ENCODE measurements at places on chromosomes 5 and 9. TPM values are rescaled to one million over a fixed set of nuclear protein-coding genes. Genes with fewer than 3 reads are reported as not detected.

DNA sequence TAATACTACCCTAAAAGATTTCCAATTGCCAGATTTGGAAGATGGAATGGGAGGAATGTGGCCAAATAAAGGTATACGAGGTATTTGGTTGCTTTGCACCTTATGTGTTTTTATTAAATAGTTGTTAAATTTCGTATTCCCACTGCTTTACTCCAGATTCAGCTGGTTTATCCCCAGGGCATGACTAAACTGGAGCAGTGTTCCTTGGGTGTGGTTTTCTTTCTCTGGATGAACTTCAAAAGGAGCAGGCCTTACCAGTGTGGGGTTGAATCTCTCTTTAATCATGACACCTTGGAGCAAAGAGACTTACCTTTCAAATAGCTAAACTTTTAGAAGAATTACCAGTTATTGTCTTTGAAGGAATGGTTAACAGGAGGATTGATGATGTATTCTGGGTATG lies 121.7 kb upstream of the BNC2 start:
- no peak overlapping the region for H3K4me3 ChIP-seq
- no peaks in the 10 kb centered on the region for H3K4me1 ChIP-seq
- H3K36me3 ChIP-seq = no peaks in the 10 kb centered on the region
- no peak for DNase-seq
- no peak overlapping the region for H3K27ac ChIP-seq

The SHB gene
- 1.6 TPM for total RNA-seq

DNA sequence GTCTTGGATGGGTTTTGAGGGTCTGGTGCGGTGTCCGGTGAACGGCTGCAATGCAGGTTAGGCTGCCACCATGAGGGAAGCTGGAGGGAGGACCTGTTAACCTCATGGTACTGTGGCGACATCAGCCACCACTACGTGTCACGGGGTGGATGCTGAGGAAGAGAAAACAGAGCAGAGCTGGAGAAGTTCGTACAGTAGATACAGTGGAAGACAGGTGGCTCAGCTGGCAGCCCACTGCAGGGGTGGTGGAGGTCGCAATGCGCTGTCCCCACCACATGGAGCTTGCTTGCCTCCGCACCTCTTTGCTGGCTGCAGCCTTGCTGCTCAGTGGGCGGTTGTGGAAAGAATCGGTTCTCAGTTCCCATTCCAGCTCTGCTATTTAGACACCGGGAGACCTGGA lies 2.8 kb downstream of the DCANP1 start:
- no peaks in the 10 kb centered on the region for H3K4me1 ChIP-seq
- no peaks in the 10 kb centered on the region for H3K36me3 ChIP-seq
- no peak overlapping the region for H3K4me3 ChIP-seq
- peaks cover 5% of the 10 kb centered on the region for H3K27me3 ChIP-seq

The CCT5 gene
- total RNA-seq = 581 TPM

The EIF4E1B gene
- total RNA-seq = not detected

DNA sequence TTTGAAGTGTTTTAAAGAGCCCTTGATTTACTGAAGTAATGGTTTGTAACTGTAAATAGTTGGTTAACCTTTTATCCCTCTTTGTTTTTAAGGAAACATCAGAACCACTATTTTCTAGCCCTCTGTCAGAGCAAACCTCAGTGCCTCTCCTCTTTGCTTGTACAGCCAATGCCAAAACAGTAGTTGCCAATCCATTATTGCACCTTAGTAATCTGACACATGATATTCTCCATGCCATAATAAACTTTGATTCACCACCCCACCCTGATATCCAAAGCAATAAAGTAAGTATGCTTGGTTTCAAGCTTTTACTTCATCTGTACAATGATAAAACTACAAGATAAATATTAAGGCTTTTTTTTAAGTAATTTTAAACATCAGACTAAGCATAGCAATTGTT lies 100.8 kb downstream of the DMXL1 start:
- peaks cover 34% of the 10 kb centered on the region for H3K36me3 ChIP-seq
- no peak for DNase-seq
- H3K4me1 ChIP-seq = peaks cover 9% of the 10 kb centered on the region
- no peak overlapping the region for H3K4me3 ChIP-seq
- no peaks in the 10 kb centered on the region for H3K27me3 ChIP-seq

- H3K27ac ChIP-seq = no peak overlapping the region
- H3K27me3 ChIP-seq = peaks cover 11% of the 10 kb centered on the region
- DNase-seq = no peak
- no peaks in the 10 kb centered on the region for H3K36me3 ChIP-seq
- no peak overlapping the region for H3K4me3 ChIP-seq
Observed at GRCh38 chr9:90975781-90976538, 174.3 kb downstream of the SYK start.

DNA sequence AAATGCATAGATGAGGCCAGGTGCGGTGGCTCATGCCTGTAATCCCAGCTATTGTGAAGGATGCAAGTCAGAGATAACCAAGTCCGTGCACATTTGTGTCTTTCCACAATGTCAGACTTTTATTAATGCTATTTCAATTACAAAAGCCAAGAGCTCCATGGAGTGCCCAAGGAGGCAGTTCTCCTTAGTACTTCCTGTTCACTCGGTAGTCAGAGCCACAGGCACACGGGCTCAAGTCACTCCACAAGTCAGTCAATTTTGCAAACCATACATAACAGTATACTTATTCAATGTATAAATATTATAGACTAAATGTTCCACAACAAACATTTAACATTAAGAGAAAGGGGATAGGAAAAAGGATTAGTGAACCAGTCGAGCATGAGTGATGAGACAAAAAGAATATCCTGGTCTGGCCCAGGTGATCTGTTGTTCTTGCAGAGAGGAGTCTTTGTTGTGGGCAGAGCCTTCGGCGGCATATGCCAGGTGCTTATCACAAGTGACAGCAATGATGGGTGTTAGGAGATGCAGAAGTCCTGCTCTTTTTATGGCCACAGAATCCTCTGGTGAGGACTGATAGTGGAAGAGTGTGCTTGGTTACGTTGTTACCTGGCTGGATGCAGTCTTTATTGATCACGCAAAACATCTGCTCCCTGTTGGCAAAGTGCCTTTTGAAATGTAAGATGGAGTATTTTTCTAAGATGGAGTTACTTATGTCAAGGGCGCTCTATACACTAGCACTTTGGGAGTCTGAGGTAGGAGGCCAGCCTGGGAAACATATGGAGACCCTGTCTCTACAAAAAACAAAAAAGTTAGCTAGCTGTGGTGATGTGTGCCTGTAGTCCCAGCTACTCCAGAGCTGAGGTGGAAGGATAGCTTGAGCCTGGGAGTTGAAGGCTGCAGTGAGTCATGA lies 167.0 kb upstream of the FBXL17 start:
- H3K27ac ChIP-seq = no peak overlapping the region
- H3K36me3 ChIP-seq = no peaks in the 10 kb centered on the region
- no peaks in the 10 kb centered on the region for H3K27me3 ChIP-seq

- H3K27me3 ChIP-seq = no peaks in the 10 kb centered on the region
- H3K4me3 ChIP-seq = peak overlapping the region; percentile 81
- DNase-seq = peak; percentile 80
- peaks cover 74% of the 10 kb centered on the region for H3K4me1 ChIP-seq
Observed at GRCh38 chr5:157193699-157194424, 13.2 kb downstream of the ITK start.

- no peak overlapping the region for H3K4me3 ChIP-seq
- H3K4me1 ChIP-seq = no peaks in the 10 kb centered on the region
- no peak for DNase-seq
- no peak overlapping the region for H3K27ac ChIP-seq
Observed at GRCh38 chr5:141785711-141786110, 92.5 kb downstream of the PCDH1 start.

GRCh38 chr5:179255527-179256327 lies 89.5 kb downstream of the ADAMTS2 start:
- no peak for DNase-seq
- no peaks in the 10 kb centered on the region for H3K27me3 ChIP-seq
- H3K4me1 ChIP-seq = no peaks in the 10 kb centered on the region
- H3K36me3 ChIP-seq = no peaks in the 10 kb centered on the region
- H3K27ac ChIP-seq = no peak overlapping the region

GRCh38 chr5:117054141-117054540 lies 479.5 kb upstream of the SEMA6A start:
- no peaks in the 10 kb centered on the region for H3K27me3 ChIP-seq
- H3K4me1 ChIP-seq = no peaks in the 10 kb centered on the region
- DNase-seq = no peak
- no peak overlapping the region for H3K27ac ChIP-seq
- no peaks in the 10 kb centered on the region for H3K36me3 ChIP-seq

- no peaks in the 10 kb centered on the region for H3K4me1 ChIP-seq
- H3K27ac ChIP-seq = no peak overlapping the region
- no peaks in the 10 kb centered on the region for H3K36me3 ChIP-seq
- H3K4me3 ChIP-seq = no peak overlapping the region
- no peak for DNase-seq
- no peaks in the 10 kb centered on the region for H3K27me3 ChIP-seq
Observed at GRCh38 chr5:169253071-169253470, 47.9 kb downstream of the SLIT3 start.

The ADAMTS12 gene
- total RNA-seq = not detected

- H3K4me1 ChIP-seq = peaks cover 5% of the 10 kb centered on the region
- no peak overlapping the region for H3K4me3 ChIP-seq
- no peak overlapping the region for H3K27ac ChIP-seq
- peaks cover 1% of the 10 kb centered on the region for H3K36me3 ChIP-seq
Observed at GRCh38 chr9:95478335-95478734, 38.4 kb downstream of the PTCH1 start.

GRCh38 chr5:4868140-4868735 lies 271.9 kb upstream of the ADAMTS16 start:
- no peaks in the 10 kb centered on the region for H3K27me3 ChIP-seq
- H3K4me1 ChIP-seq = no peaks in the 10 kb centered on the region
- peak; percentile 83 for DNase-seq
- no peak overlapping the region for H3K4me3 ChIP-seq
- H3K27ac ChIP-seq = no peak overlapping the region
- no peaks in the 10 kb centered on the region for H3K36me3 ChIP-seq

GRCh38 chr5:90434116-90434714 lies 24.7 kb upstream of the CETN3 start:
- peaks cover 5% of the 10 kb centered on the region for H3K4me1 ChIP-seq
- no peak overlapping the region for H3K4me3 ChIP-seq
- no peak overlapping the region for H3K27ac ChIP-seq
- H3K36me3 ChIP-seq = no peaks in the 10 kb centered on the region

DNA sequence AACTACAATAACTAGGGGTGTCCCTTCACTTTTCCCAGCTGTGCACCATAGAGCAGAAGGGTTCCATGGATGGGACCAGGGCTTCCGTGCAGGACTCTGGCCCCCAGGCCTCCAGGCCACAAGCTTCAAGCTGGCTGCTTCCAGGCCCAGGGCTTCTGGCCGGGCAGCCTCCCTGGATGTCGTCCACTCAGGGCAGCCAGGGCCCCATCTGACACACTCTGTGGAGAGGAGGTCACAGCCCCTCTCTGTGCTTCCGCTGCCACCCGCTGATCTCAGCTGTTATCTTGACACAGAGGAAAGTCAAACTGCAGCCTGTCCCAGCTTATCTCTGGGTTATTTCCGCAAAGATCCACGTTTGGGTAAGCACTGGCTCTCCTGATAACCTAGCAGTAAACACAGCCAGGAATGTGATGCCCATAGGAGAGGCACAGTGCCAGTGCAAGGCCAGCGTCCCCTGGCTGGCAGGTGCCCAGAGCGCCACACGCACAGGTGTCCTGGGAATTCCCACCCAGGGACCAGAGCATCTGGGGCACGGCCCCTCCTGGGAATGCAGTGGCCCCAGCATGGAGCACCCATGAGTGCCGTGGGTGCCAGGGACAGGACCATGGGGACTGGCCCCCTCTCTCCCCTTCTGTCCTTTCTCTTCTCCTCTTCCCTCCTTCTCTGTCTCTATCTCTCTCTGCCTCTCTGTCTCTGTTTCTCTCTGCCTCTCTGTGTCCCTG lies 15.6 kb upstream of the SLC6A19 start:
- no peak overlapping the region for H3K4me3 ChIP-seq
- no peaks in the 10 kb centered on the region for H3K4me1 ChIP-seq
- peaks cover 10% of the 10 kb centered on the region for H3K27me3 ChIP-seq
- no peaks in the 10 kb centered on the region for H3K36me3 ChIP-seq
- no peak for DNase-seq

GRCh38 chr9:137236238-137236935 lies 4.7 kb upstream of the TUBB4B start:
- H3K27ac ChIP-seq = no peak overlapping the region
- H3K4me3 ChIP-seq = no peak overlapping the region
- peaks cover 3% of the 10 kb centered on the region for H3K27me3 ChIP-seq
- peaks cover 7% of the 10 kb centered on the region for H3K4me1 ChIP-seq
- DNase-seq = peak; percentile 97

The PRR16 gene
- total RNA-seq = not detected

The ZNF484 gene
- total RNA-seq = 7.7 TPM

The SLC6A3 gene
- total RNA-seq = not detected

The CNTNAP3 gene
- total RNA-seq = not detected

GRCh38 chr9:131348631-131349521 lies 45.0 kb upstream of the PRRC2B start:
- H3K27me3 ChIP-seq = peaks cover 3% of the 10 kb centered on the region
- H3K27ac ChIP-seq = no peak overlapping the region
- H3K4me3 ChIP-seq = no peak overlapping the region
- peaks cover 10% of the 10 kb centered on the region for H3K4me1 ChIP-seq
- DNase-seq = no peak

The LCNL1 gene
- not detected for total RNA-seq

DNA sequence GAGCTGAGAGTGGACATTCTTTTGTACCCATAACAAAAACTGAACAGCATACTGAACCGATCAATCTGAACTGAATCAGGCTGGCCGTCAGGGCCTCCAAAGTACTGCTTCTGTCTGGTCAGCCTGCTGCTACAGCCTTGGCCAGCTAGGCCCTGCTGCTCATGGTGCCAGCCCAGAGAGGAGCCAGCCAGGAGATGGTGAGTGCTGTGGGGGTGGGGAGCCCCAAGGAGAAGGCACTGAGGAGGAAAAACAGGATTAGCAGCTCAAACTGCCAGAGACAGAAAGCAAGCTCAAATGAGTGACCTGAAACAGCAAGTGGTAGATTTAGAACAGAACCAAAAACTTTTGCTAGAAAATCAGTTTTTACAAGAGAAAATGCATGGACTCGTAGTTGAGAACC lies 23.9 kb downstream of the SRP19 start:
- H3K27ac ChIP-seq = no peak overlapping the region
- DNase-seq = no peak
- H3K4me1 ChIP-seq = peaks cover 25% of the 10 kb centered on the region
- peaks cover 49% of the 10 kb centered on the region for H3K36me3 ChIP-seq

All from activated CD4-positive, alpha-beta T cell treated with anti-CD3 and anti-CD28 coated beads, Interleukin-2, amount 10 ng/mL, durations not matched to agents 24 days and 14 days (primary cell).